ENCODE measurements at places on chromosomes 3 and 15.
A peak's percentile ranks its signal among the peaks of the same experiment; 100 is the strongest.

- DNase-seq: no peak
Observed at GRCh38 chr15:42108189-42108588, 13.8 kb upstream of the PLA2G4D start.

GRCh38 chr3:52356126-52356525 is 40.0 kb downstream of the DNAH1 start:
- DNase-seq: no peak

DNA sequence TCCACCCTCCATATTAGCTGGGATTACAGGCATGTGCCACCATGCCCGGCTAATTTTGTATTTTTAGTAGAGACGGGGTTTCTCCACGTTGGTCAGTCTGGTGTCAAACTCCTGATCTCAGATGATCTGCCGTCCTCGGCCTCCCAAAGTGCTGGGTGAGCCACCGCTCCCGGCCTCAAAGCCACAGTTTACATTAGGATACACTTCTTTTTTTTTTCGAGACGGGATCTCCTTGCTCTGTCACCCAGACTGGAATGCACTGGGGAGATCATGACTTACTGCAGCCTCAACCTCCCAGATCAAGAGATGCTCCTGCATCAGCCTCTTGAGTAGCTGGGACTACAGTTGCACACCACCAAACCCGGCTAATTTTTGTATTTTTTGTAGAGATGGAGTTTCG is 2.5 kb upstream of the NR1D2 start:
- DNase-seq: no peak

DNA sequence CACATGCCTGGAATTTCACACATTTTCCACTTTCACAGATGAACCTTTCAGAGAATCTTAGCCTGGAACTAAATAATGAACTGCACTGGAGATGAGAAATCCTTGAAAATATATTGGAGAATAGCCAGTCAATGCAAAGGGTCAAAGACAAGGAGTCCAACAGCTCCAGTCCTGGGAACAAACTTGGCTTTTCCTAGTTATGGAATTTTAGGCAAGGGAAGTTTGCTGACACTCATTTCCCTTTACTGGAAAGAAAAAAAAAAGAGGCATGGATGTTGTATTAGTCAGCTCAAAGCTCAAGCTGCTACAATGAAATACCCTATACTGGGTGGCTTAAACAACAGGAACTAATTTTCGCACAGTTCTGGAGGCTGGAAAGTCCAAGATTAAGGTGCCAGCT is 690.8 kb upstream of the ARPP21 start:
- DNase-seq: no peak

DNA sequence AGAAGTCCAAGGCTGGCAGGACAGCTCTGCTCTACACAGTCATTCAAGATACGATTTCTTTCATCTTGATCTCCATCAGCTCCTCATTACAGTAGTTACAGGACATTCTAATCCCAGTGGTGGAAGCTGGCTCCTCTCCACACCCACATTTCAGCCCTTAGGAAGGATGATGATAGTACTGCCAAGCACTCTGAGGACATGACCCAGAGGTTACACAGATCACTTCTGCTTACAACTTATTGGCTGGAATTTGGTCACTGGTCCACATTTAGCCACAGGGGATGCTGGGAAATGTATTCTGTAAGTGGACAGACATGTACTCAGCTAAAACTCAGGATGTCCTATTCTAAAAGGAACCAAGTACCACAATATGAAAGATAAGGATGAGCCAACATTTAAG is 77.1 kb downstream of the IQCH start:
- no peak for DNase-seq

DNA sequence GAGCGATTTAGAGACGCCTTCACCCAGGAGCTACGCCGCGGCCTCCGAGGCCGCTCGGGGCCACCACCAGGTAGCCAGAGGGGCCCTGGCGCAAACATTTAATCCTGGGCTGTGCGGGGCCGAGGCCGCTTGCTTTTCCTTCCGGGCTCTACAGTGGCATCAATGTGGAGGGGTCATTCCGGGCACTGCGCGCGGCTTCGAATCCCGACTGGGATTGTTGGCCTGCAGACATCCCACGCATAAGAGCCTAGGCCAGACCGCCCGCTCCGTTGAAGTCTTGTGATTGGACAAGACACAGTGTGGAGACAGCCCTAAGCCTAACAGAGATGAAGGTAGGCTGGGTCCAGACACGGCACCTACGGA is 568 bp upstream of the NCBP2 start:
- DNase-seq: peak; percentile 36

DNA sequence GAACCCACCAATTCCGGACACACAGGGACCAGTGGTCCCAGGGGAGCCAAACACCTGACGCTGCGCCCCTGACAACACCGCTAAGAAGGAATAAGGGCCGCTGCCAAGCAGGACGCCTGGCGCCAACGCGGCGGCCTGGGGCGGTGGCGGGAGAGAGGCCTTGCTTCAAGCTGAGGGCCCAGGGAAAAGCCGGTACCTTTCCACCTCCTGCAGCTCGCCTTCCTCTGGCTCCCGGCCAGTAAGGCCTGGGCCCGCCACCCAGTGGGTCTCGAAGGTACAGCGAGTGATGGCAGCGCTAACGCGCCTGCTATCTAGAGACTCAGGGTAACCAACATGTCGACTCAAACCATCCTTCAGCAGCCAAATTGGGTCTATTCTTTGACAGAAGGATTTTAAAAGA is 1074.1 kb downstream of the SI start:
- DNase-seq: no peak

DNA sequence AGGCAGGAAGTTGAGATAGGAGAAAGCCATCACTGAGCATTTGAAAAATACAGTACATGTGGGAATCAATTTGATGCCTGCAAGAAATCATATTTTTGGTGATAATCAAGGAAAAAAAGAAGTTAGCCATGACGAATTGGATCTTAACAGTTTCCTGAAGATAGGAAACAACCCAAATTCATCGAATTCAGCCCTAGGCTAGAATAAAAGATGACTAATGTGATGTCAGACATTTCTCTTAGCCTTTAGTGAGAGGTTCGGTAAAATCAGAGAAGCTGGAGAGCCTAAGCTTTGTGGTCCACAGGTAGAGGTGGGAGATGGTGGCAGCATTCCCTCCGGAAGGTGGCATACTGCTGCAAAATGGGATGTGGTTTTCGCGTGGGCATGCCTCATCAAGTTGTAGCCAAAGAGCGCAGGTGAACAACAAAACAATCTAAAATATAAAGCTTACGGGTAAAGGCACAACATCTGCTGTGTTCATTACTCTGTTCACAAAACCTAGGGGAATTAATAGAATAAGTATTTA is 144.1 kb upstream of the ALCAM start:
- DNase-seq: peak; percentile 43

- no peak for DNase-seq
Observed at GRCh38 chr3:71360764-71361163, 222.8 kb downstream of the FOXP1 start.

DNA sequence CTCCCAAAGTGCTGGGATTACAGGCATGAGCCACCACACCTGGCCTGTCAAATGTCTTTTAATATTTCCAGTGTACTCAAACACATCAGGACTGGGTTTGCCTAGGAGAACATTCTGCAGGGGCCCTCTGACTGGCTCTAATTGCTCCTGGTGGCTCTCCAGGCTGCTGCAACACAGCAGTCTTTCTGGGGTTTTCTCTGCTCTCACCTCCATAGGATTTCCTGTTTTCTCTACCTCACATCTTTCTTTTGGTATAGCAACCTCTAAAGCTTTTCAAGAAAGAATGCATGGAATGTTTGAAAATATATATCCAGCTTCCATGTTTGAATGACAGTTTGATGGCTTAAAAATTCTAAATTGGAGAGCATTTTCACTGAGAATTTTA is 83.3 kb upstream of the IGSF10 start:
- DNase-seq: no peak

DNA sequence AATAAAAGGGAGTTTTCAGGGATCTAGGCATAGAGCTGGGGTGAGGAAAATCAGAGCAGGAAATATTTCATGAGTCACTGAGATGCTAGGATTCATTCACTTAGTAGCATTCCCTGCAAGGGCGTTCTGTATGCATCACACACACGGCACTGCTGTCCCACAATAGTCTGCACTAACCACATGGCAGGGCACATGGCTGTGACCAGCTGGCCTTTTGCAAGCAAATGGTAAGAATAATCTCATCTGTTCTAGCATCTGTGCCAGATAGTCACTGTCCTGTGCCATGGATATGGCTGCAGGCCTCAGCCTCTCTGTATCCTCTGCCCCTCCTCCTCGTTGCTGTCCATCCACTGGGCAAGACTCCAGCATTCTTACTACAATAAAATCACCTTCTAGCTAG is 37.8 kb downstream of the BOC start:
- no peak for DNase-seq

GRCh38 chr3:73448761-73449301 is 175.9 kb downstream of the PDZRN3 start:
- no peak for DNase-seq

- no peak for DNase-seq
Observed at GRCh38 chr15:81297147-81297572, 26.8 kb downstream of the STARD5 start.

- DNase-seq: peak; percentile 88
Observed at GRCh38 chr3:9422712-9423424, 25.5 kb downstream of the SETD5 start.

DNA sequence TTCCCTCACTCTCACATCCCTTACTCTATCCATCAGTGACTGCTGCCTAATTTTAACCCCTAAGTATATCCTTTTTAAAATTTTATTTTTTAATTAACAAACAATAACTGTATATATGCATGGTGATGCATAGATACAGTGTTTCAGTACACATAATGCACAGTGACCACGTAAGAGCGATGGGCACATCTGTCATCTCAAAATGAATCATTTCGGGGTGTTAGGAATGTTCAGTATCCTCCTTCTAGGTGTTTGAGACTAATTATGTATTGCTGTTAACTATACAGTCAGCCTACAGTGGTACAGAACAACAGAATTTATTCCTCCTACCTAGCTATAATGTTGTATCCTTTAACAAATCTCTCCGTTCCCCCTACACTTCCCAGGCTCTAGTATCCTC is 307.0 kb downstream of the FOXP1 start:
- no peak for DNase-seq

GRCh38 chr3:170423001-170423615 is 4.4 kb downstream of the CLDN11 start:
- DNase-seq: no peak

- DNase-seq: no peak
Observed at GRCh38 chr3:11717301-11717700, 73.6 kb upstream of the VGLL4 start.

GRCh38 chr3:60707452-60708020 is 543.7 kb downstream of the FHIT start:
- no peak for DNase-seq
